ENCODE measurements at places on chromosomes 2 and 18.

- DNase-seq: no peak
Measured at GRCh38 chr2:7023542-7023941, 106.3 kb downstream of the RNF144A start.

- no peak for DNase-seq
Measured at GRCh38 chr2:227373389-227373788, 5.7 kb downstream of the TM4SF20 start.

- no peak for DNase-seq
Measured at GRCh38 chr2:90645-91312, 44.5 kb upstream of the FAM110C start.

GRCh38 chr2:35199298-35199697 lies 1156.3 kb upstream of the CRIM1 start:
- DNase-seq: no peak

DNA sequence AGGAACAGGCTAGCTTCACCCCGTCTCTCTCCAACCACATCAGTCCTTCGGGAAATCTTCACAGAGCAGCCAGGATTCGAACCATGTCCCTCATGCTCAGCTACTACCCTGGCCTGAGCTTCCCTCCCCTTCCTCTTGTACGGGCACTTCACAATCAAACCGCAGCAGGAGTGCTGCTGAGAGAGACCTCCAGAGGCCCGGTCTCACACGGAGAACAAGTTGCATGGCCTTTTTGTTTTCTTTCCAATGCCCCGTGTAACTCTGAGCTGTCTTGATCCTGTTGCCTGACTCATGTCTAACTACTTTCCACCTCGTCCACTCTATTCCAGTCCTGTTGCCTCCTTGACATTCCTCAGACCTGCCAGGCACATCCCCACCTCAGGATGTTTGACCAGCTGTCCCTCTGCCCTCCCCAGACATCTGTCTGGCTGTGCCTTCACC lies 25.4 kb downstream of the FBLN7 start:
- DNase-seq: no peak

- DNase-seq: no peak
Measured at GRCh38 chr2:104836841-104837240, 17.1 kb upstream of the POU3F3 start.
